ENCODE measurements at places on chromosomes 13 and 19.

- no peak for DNase-seq
These were observed 379.7 kb downstream of the ENOX1 start for GRCh38 chr13:43407023-43407581.

GRCh38 chr13:98890186-98890585 lies 87.7 kb downstream of the DOCK9 start:
- no peak for DNase-seq

- no peak for DNase-seq
These were observed 62.3 kb downstream of the GSX1 start for GRCh38 chr13:27854606-27855005.

DNA sequence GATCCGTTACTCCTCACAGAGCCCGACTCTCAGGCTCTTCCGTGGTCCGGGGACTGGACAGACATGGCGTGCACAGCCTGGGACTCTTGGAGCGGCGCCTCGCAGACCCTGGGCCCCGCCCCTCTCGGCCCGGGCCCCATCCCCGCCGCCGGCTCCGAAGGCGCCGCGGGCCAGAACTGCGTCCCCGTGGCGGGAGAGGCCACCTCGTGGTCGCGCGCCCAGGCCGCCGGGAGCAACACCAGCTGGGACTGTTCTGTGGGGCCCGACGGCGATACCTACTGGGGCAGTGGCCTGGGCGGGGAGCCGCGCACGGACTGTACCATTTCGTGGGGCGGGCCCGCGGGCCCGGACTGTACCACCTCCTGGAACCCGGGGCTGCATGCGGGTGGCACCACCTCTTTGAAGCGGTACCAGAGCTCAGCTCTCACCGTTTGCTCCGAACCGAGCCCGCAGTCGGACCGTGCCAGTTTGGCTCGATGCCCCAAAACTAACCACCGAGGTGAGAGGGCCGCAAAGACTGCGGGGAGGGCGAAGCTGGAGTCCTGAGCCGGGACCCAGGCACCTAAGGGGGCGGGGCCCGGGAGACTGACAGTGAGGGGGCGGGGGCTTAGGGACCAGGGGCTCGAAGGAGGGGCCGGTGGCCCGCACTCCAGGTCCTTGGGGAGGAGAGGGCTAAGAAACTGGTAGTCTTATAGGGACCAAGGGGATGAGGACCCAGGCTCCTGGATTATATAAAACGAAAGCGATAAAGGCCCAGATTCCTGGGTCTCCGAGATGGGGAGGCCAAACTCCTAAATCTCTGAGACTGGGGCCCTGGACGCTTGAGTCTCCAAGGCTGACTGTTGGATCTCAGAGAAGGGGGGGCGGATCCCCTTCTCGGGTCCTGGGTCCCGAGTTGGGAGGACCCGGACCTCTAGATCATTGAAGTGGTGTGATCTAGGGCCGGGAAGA lies 2.0 kb downstream of the ETV2 start:
- peak; percentile 87 for DNase-seq

DNA sequence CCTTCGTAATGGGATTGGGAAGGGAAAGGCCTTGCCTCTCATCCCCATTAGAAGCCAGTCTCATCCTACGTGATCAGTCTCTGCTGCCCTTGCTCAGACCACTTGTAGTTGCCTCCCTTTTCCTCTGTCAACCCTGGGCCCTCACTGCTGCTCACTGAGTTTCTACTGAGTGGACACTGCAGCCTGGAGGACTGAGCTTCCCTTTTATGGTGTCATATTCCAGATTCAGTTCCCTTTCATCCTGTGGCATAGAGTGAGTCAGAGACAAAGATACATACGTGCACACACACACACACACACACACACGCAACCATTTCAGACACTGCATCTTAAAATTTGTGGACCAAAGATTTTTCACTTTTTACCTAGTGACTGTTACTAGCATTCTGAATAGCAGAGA lies 56.6 kb downstream of the COG3 start:
- DNase-seq: no peak

DNA sequence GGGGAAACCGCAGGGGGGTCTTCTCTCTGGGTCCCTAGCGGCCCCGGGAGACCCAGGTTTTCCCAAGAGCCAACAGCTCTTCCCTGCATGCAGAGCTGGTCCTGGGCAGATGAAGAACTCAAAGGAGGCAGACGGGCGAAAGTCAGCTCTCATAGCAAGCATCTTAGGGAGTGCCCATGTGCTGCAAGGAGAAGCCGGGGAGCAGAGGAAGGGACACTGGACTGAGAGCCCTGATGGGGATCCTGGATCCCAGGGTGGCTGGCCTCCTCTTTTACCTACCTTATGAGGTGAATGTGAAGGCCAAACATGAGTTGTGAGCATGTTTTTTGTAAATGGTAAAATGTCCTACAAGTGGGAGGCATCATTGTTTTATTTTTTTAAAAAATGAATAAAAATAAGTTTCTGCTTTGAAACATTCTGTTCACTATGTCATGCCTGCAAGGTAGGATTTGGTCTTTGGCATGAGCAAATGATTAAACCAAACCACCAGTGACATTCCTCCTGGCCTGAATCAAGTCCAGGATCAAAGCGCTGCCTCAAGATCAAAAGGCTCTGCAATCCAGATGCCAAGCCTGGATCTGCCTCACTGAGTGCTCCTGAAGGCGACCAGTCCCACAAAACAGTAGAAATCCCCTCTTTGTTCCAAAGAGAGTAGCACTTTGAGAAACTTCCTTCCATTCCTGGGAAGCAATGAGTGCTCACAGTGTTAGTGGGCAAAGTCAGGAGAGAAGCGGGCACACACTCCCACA lies 92.2 kb upstream of the SERP2 start:
- DNase-seq: no peak

GRCh38 chr19:10861103-10861651 lies 10.2 kb upstream of the CARM1 start:
- peak; percentile 34 for DNase-seq

DNA sequence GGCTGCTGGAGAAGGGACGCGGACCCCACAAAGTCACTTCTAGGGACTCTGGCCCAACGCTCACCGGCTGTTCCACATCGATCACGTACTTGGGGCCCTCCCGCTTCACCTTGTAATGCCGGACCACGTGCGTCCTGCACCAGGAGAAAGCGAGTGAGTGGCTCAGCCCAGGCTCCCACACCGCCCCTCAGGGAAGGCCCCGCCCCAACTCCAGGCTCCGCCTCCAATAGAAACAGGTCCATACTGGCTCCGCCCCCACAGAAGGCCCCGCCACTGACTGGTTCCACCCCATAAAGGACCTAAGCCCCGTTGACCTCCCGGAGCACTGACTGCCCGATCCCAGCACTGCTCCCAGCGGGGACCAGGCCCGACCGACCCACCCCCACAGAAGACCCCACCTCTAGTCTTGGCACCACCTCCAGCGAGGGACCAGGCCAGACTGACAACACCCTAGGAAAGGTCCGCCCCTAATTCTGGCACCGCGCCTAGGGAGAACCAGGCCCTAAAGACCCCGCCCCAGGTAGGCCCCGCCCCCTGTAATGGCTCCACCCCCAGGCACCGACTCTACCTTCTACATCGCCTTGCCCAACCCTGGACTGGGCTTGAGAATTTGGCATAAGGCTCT lies 11.3 kb downstream of the STAP2 start:
- DNase-seq: peak; percentile 74

DNA sequence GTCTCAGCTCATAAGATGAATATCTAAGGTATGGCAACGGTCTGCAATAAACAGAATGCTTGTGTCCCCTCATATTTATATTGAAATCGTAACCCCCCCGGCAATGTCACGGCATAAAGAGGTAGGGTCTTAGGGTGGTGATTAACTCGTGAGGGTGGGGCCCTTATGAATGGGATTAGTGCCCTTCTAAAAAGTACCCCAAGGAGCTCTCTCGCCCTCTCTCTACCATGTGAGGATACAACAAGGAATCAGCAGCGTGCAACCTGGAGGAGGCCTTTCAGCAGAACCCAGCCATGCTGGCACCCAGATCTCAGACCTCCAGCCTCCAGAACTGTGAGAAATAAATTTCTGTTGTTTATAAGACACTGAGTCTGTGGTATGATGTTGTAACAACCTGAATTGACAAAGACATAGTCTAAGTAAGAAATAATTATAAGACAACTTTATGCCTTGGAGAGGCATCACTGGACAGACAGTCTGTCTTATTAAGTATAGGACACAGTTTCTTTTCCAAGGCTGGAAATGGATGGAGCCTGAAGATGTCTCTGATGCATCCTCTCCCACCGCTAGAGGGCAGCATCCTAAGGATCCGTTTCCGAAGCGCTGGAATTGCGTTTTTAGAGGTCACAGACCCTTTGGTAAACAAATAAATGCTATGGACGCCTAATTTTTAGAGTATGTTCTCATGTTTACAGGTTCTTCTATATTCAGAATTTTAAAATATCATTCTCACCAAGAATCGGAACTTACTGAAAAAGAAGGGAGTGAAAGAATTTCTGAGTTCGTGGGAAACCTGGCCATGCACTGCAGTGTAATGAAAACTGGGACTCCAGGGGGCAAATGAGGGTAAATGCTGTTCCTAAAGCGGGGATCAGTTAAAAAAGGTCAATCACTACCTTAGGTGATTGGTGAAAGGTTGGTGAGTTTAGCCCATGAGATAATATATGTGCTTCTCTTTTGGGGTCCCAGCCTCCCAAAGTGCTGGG lies 13.3 kb upstream of the LEUTX start:
- peak; percentile 32 for DNase-seq

DNA sequence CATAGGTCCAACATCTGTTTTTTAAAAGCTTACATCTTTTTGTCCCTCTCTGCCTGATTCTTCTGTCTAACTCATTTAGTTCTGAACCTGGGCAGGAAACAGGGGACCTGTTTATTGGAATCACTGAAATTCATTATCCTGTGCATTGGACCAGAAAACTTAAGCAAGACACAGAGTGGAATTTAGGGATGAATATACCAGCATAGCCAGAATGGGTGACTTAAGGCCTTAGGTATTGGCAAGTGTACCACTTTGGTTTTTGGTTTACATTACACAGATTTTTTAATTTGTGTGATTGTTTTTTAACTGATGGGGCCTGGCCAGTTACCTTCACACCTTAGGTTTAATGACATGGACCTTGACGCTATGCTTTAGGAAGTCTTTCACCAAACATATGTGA lies 232.5 kb downstream of the GPC5 start:
- no peak for DNase-seq

DNA sequence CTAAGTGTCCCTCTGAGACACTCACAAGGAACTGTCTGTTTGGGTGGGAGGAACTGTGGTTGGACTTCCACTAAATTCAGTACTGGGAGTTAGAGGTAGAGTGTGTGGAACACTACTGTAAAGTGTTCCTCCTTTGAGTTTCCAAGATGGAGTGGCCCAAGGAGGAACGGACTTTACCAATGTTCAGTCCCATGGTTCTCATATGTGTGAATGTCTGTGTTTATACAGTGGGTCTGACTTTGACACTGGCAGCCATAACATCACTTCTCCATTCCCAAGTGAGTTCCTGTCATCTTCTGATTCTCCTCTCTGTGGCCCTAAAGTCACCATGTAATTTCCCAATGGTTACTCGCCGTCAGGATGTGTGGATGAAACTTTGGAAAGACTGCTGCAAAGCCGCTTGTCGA lies 136.8 kb upstream of the SERP2 start:
- DNase-seq: no peak

GRCh38 chr19:45045671-45046353 lies 7.0 kb downstream of the CLASRP start:
- no peak for DNase-seq

- no peak for DNase-seq
These were observed 2.8 kb upstream of the MICU2 start for GRCh38 chr13:21606796-21607195.

- DNase-seq: no peak
These were observed 1044.4 kb downstream of the UQCRFS1 start for GRCh38 chr19:28168557-28168956.

DNA sequence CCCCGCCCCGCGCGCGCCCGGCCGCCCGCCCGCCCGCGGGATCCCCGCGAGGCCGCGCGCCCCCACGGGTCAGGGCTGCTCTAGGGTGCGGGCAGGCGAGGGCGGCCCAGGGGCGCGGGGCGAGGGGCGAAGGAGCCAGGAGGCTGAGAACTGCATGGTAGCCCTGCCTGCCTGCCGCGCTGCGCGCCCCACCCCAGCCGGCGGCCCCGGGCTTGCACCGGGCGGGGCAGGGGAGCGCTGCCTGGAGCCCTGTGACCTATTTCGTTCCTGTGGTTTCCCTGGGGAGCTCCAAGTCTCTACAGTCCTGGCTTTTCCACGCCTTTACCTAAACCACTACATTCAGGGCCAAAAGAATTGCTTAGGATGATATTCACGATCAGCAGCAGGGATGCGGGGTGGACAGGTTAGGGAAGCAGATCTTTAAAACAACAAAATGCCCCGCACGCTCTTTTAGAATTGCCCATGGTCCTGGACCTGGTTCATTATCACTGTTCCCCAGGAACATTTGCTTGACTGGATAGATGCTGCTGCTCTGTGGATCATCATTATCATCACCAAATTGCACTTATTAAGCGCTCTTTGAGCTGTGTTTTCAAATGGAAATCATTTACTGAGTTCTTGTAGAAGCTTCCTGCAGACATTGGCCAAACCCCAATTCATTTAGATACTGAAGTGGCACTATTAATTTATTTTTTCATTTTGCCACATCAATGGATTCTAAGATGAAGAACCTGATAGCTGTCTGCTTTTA lies 421 bp upstream of the GPR12 start:
- DNase-seq: no peak

DNA sequence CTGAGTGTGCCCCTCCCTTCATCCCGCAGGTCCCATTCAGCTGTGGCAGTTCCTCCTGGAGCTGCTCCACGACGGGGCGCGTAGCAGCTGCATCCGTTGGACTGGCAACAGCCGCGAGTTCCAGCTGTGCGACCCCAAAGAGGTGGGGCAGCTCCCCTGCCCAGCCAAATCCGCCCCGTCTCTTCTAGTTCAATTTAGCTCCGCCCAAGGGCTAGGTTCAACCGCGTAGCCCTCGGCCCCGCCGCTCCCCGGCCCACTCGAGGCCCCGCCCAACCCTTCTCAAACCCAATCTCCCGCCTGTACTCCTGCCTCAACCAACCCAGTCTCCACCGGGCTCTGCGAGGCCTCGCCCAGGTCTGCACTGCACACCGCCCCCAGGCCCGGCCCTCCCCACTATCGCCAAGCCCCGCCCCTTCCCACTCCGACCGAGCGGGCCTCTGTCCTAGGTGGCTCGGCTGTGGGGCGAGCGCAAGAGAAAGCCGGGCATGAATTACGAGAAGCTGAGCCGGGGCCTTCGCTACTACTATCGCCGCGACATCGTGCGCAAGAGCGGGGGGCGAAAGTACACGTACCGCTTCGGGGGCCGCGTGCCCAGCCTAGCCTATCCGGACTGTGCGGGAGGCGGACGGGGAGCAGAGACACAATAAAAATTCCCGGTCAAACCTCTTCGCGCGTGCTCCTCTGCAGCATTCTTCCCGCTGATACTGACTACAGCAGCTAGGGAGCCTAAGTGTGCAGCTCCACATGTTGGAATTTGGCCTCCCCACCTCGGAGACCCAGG lies 2.9 kb downstream of the ETV2 start:
- DNase-seq: peak; percentile 91

Measured in activated T-cell treated with anti-CD3 and anti-CD28 coated beads, Interleukin-2, amount 50 U/mL, for 1 hour (primary cell).